ENCODE measurements at places on chromosomes 5 and 9.

GRCh38 chr5:170625221-170626165 lies 121.7 kb downstream of the KCNIP1 start:
- DNase-seq = no peak

- peak; percentile 46 for DNase-seq
Observed at GRCh38 chr9:124214596-124215367, 43.0 kb upstream of the NEK6 start.

GRCh38 chr5:130893006-130893405 lies 272.1 kb downstream of the HINT1 start:
- DNase-seq = no peak

GRCh38 chr9:38082446-38083287 lies 13.6 kb upstream of the SHB start:
- DNase-seq = no peak

- DNase-seq = no peak
Observed at GRCh38 chr9:98973576-98973975, 29.9 kb downstream of the COL15A1 start.

GRCh38 chr5:83418356-83419321 lies 52.9 kb upstream of the VCAN start:
- DNase-seq = no peak

- DNase-seq = no peak
Observed at GRCh38 chr9:78319197-78320029, 22.5 kb downstream of the PSAT1 start.

DNA sequence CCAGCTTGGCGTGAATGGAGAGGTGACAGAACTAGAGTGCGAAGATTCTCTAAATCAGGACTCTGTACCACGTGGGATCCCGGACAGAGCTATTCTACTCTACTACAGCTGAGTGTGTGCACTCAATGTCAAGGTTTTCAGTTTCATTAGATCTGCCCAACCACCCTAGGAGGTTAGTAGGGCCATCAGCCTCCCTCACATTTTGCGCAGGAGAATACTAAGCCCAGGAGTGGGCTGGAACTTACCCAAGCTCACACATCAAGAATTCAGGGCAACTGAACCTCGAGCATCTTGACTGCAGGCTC lies 68.3 kb upstream of the TBC1D2 start:
- DNase-seq = no peak

DNA sequence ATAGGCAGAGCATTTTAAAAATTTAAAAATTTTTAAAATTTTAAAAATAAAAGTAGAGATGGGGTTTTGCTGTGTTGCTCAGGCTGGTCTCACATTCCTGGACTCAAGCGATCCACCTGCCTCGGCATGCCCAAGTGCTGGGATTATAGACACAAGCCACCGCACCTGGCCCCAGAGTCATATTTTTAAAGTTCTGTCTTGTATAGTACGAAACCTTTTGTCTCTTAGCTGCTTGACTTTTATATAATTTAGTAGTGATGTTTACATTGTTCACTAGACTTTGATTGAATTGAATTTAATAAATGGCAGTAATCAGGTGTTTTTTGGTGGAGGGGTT lies 31.0 kb downstream of the LRRTM2 start:
- no peak for DNase-seq

GRCh38 chr5:52863715-52864290 lies 76.1 kb downstream of the ITGA1 start:
- no peak for DNase-seq

Measured in islet precursor cell (in vitro differentiated cells).